ENCODE measurements at places on chromosomes 4 and X.

DNA sequence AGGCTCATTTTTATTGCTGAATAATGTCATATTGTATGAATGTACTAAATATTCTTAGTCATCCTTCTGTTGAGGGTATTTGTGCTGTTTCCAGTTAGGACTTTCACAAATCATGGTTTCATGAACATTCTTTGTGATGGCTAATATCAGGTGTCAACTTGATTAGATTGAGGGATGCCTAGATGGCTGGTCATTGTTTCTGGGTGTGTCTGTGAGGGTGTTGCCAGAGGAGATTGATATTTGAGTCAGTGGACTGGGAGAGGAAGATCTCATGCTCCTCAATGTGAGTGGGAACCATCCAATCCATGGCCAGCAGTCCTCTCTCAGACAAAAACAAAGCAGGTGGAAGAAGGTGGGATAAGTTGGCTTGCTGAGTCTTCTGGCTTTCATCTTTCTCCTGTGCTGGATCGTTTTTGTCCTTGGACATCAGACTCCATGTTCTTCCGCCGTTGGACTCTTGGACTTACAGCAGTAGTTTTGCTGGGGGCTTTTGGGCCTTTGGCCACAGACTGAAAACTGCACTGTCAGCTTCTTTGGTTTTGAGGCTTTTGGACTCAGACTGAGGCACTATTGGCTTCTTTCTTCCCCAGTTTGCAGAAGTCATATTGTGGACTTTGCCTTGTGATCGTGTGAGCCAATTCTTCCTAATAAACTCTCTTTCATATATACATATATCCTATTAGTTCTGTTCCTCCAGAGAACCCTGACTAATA lies 11.9 kb upstream of the HS3ST1 start:
- DNase-seq = no peak

- DNase-seq = peak; percentile 6
These were observed 58.1 kb upstream of the HOPX start for GRCh38 chr4:56739066-56739777.

- DNase-seq = no peak
These were observed 9.3 kb downstream of the DIPK2B start for GRCh38 chrX:45191383-45191782.

DNA sequence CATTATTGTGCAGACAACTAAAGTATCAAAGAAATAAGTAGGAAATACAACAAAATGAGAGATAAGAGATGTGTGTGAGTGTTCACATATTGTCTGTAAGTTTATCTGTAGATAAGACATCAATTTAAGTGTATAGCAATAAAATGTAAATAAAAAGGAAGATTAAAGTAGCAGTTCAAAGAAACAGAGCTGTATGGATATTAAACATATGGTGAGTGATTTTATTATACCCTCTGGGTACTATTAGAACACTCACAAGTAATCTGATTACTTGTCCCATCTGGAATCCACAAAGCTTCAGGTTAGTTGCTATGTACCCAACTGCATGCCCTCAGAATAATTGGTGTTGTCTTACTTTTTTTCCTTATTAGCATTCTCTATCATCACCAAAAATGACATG lies 747.9 kb upstream of the ADGRL3 start:
- DNase-seq = no peak

DNA sequence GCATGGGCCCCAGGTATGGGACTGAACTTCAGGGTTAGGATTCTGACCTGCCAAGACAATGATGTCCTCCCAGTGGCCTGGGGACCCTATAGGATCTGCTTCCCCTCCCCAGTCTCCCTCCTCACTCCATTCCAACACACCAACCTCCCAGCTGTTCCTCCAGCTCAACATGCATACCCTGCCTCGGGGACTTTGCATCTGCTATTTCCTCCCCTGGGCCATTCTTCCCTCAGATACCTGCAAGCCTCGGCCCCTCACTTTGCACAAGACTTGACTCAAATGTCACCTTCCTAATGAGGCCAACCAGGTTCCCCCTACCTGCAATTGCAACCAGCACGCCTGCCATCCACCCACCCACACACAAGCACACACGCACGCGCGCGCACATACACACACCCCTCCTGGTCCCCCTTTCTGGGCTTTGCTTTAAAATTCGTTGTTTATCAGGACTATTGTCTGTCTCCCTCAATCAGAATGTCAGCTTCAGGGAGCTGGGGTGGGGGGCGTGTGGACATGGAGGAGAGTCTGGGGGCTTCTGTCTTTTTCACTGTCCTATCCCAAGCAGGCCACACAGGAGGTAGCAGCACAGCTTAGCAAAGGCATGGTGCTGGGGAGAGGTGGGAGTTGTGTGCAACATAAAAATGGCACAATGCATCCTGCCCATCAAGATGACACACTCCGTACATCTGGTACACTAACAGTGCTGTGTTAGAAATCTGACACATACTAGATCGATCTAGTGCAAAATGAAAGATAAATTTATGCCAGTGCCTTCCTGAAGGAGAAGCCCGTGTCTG lies 20.6 kb upstream of the PPP2R2C start:
- no peak for DNase-seq

DNA sequence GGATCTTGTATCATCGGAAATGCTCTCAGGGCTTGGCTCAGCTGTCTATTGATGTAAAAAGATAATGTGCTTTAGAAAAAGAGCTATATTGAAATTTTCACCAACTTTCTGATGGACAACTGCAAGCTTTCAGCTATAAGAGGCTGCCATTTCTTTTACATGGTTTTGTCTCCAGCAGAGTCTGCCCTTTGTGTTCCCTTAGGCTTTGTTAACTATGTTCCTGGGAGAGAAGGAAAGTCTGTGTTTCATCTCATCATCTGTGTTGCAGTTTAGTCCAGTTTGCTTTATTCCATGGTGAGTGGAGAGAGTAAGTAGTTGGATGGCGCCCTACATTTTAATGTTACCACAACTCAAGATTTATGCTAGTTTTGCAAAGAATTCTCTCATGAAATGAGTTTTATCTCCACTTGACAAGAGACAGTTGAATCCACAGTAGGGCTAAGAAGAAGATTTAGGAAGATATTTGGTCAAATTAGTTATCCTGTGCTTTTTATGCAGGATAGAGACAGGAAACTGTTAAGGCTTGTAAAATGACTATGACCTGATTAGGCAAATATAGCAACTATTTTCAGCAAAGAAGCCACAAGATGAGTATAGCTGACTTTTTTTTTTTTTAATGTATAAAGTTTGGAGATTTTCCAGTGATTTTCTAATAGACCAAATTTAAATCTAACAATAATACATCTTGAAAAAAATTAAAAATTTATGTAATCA lies 16.5 kb downstream of the SEPTIN11 start:
- no peak for DNase-seq

DNA sequence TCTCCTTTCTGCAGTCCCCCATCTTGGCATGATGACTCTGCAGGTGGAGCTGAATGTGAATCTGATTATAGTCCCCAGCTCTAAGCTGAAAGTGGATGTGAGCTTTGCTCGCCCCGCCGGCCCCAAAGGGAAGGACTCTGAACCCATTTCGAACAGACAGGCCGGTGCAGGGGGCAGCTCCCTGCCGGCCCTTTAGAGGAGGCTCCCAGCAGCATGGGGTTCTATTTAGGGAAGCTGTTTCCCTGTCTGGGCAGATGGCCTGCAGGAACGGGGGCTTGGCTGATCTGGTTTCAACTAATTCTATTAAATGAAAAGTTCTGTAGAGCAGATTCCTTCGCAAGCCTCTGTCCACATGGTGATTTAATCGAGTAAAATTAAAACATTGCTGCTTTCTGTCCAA lies 104.8 kb upstream of the MSX1 start:
- DNase-seq = no peak

GRCh38 chrX:9907645-9908387 lies 59.3 kb upstream of the CLDN34 start:
- DNase-seq = peak; percentile 41

DNA sequence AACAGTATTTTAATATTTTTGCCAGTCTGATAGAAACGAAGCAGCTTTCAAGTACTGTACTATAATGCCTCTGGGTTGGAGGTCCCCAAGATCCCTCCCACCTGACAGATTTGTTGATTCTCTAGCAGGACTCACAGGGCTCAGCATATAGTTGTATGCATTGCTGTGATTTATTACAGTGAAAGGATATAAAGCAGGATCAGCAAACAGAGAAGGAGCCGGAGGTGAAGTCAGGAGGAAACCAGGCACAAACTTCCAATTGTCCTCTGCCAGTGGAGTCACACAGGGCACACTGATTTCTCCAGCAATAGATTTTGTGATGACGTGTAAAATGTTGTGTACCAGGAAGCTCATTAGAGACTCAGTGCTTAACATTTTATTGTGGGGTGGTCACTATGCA lies 19.0 kb downstream of the USP53 start:
- DNase-seq = no peak

GRCh38 chrX:41522671-41523070 lies 75.5 kb downstream of the NYX start:
- DNase-seq = no peak

DNA sequence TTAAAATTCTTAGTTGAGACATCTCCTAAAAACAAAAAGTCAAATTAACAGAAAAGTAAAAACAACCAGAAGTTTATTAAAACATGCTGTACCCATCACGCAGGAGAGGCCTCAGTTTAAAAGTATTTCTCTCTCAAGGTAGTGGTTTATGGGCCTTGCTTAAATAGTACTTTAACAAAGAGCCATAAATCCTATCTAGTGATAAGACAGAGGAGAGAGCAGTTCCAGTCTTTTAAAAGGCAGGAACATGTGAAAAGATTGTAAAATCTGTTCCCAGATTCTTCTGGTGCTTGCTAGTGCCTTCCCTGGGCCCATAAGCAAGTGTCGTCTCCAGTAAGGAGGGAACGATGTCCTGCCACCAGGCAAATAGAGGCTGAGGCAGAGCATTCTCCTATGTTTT lies 476.3 kb upstream of the ADGRL3 start:
- DNase-seq = no peak

DNA sequence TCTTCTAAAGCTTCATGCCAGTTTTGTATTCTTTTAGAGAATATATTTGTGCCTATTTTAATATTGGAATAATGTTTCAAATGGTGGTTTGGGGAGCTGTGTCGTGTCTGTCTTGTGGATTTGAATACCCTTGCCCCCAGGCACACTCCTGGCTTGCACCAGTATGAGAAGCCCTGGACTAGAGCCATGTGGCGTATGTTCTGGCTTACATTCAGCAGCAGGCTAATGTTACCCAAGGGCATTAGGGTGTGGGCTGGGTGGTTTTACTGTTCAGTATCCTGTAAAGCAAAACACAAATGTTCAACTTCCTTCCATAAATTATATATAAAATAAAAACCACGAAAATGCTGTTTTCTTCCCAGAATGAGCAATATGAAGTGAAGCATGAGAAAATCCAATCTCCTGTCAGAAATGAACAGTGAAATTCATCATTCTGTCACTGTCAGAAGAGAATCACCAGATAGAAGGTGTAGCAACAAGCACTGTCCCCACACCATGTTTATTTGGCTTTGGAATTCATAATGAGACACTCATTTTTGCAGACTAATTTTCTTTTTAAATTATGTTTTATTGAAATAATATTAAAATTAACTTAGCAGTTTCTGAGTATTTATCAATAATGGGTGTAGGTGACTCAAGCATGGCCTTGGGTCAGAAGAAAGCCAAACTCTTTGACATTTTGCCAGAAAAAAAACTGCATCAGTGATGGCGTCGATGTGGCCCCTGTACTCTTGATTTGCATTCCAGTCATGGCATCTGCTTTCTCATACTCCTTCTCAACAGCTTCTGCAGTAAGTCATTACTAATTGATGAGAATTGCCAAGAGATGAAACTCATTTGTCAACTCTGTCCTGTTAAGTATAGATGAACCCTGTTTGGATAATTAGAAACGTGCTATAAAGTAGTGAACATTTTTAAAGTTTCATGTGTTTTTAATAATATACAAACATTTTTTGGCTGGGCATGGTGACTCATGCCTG lies 43.8 kb downstream of the WWC2 start:
- DNase-seq = peak; percentile 40

- no peak for DNase-seq
These were observed 57.5 kb downstream of the MTM1 start for GRCh38 chrX:150625875-150626274.

GRCh38 chr4:173333658-173334084 lies 487 bp downstream of the HMGB2 start:
- peak; percentile 15 for DNase-seq

DNA sequence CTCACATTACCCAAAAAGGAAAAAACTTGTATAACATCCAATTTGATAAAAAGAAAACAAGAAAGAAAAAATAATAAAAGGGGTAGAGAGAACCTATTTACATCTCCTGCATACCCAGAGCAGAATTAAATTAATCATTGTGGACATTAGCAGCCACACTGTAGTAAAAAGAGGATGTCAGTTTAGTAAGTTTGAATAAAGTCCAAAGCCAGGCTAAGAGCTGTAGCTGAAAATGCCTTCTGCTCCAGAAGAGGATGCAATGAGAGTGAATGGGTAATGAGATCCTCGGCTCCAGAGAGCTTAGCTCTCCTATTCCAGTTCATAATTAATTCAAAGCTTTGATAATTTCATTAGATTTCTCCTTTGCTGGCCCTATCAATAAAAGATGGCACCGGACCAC lies 78.2 kb downstream of the SLC10A7 start:
- no peak for DNase-seq

GRCh38 chr4:53361451-53361850 lies 4.4 kb downstream of the SCFD2 start:
- DNase-seq = peak; percentile 24

DNA sequence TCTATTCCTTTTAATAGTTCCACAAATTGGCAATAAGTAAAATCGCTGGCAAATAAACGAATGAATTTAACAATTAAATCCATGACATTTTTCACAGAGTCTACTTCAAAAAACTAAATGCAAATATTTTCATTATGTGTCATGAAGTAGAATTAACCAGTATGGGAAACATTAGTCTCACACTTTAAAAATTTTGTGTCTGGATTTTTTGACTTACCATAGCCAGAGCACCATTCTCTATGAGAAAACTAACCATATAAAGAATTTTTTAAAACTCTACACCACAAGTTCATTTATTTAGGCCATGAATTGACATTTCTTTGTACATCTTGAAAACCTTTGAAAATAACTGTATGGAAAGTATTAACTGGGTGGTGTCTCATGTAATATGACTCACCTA lies 41.2 kb downstream of the PRDM5 start:
- no peak for DNase-seq

DNA sequence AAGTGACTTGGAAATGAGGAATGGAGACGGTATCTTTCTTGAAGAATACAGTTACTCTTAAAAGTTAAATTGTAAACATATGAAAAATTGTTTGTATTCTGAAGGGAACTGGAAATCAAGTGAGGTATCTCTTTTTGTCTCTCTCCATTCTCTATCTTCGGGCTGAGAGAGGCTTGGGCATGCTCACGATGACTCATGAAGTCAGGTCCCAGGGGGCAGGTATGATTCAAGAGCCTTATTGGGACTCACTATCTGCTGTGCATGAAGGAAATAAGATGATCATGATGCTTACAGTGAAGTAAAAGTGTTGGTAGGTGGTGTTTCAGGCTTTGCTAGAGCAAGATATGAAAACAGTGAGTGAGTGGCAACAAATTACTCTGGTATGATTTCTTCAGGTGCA lies 200.4 kb upstream of the PITX2 start:
- DNase-seq = peak; percentile 77

All from stromal cell of bone marrow (primary cell).